ENCODE measurements at places on chromosomes 1 and 21. TPM values are rescaled to one million over a fixed set of nuclear protein-coding genes. Genes with fewer than 3 reads are reported as not detected.

ZMYM1 gene
- 18.2 TPM for total RNA-seq

TMEM240 gene
- total RNA-seq, result 7.1 TPM

HMGCS2 gene
- total RNA-seq, result not detected

AIRE gene
- total RNA-seq, result 0.13 TPM

KIAA0040 gene
- 16.8 TPM for total RNA-seq

IL23R gene
- total RNA-seq, result not detected

AMY1A gene
- total RNA-seq, result not detected

RPS6KA1 gene
- total RNA-seq, result 26.8 TPM

DCDC2B gene
- total RNA-seq, result not detected

EVI5 gene
- total RNA-seq, result 77.7 TPM

ATP1A4 gene
- 1.2 TPM for total RNA-seq

NES gene
- total RNA-seq, result 126 TPM

CNIH3 gene
- 6.7 TPM for total RNA-seq

RGSL1 gene
- total RNA-seq, result not detected

CD247 gene
- total RNA-seq, result 5.2 TPM

AURKAIP1 gene
- total RNA-seq, result 58.9 TPM

COL18A1 gene
- total RNA-seq, result 129 TPM

FBXO2 gene
- total RNA-seq, result 24.7 TPM

TAF5L gene
- total RNA-seq, result 15.2 TPM

NIBAN1 gene
- 42.4 TPM for total RNA-seq

CRYBG2 gene
- not detected for total RNA-seq

SMPDL3B gene
- total RNA-seq, result 0.27 TPM

GREM2 gene
- total RNA-seq, result 1.0 TPM

RPS27 gene
- 1,621 TPM for total RNA-seq

S100A2 gene
- total RNA-seq, result 3.5 TPM
